ENCODE measurements at places on chromosomes 12 and 14.

DNA sequence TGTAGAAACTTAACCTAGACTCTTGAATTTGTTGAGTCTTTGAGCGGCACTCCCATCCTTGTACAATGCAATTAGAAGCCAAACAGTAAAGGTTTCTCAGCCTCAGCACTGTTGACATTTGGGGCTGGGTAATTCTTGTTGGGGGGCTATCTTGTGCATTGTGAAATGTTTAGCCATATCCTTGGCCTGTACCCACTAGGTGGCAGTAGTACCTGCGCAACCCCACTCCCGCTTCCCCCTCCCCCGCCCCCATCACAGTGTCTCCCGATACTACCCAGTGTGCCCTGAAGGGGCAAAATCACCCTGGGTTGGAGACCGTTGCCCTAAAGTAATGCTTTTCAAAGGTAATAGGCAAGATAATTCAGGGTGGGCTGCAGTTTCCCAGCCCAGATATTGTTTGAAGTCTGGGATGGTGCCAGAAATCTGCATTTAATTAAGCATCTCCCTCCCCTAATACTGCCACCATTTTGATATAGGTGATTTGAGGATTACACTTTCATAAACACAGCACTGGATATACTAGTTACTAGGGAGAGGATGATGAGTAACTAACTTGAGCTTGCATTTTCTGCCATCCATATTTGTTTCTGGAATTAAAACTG is 1.8 kb downstream of the COX6A1 start:
- no peak for DNase-seq

- no peak for DNase-seq
These were observed 11.5 kb upstream of the ULK1 start for GRCh38 chr12:131882804-131883520.

DNA sequence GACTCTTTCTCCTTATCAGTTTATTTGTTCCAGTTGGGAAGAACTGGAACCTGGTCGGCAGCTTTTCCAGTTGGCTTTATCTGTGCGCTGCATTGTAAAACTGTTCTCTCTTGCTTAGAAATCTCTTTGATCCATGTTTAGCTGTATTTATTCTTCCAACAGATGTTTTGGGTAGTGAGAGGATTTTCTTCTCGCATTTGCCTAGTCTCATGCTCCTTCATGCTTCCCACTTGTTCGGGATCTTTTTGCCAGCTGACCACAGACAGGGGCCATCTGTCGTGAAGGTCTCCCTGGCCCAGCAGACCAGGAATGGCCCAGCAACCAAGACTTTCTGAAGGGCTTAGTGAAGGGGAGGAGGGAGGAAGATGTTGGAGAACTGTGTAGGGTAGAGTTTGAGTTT is 21.6 kb downstream of the NTF3 start:
- no peak for DNase-seq

DNA sequence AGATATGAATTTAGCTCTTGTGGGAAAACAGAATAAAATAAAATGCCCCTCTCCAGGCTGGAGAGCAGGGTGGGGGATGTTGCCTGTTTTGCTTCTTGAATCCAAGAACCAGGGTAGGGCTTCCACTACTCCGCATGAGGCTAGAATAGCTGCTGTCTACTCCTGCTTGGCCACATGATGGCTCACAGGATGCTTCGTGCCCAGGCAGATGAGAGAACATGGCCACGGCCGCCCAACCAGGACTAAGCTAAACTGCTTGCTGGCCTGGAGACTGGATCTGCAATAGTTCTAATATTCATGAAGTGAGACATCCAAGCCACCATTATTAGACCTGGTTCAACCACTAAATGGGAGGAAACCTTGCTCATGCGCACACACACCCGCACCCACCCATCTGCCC is 122.2 kb upstream of the METAP2 start:
- no peak for DNase-seq

DNA sequence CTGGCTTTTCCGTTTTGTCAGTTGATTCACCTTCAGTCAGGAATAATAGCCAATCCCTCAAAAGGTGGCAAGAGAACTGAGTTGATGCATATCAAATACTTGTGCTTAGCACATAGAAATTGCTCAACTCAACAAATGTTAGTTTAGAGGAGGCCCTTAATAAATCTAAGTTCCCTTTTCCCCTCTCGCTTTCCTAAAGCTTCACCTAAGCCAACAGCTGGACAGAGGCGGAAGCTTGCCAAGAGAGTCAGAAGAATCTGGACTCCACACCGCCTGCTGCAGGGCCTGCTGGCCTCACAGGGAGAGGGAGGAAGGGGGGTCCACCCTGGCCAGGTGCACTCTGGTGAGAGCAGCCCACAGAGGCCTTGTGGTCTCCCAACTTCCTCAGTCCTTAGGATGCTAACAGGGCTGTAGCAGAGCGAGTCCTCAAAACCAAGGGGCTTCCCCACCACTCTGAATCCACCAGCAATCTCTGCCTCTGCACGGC is 213.1 kb downstream of the CHST11 start:
- no peak for DNase-seq

GRCh38 chr12:23236811-23237210 is 611.8 kb downstream of the ETNK1 start:
- DNase-seq, result no peak

GRCh38 chr12:20653871-20654270 is 41.3 kb upstream of the SLCO1C1 start:
- DNase-seq, result no peak

- DNase-seq, result no peak
These were observed 14.2 kb downstream of the PLEKHH1 start for GRCh38 chr14:67547224-67547780.

GRCh38 chr12:659090-659683 is 4.1 kb downstream of the NINJ2 start:
- no peak for DNase-seq

- DNase-seq, result no peak
These were observed 9.2 kb downstream of the HOXC8 start for GRCh38 chr12:54017878-54018467.

GRCh38 chr14:91354979-91355685 is 62.5 kb downstream of the CCDC88C start:
- no peak for DNase-seq

- no peak for DNase-seq
These were observed 29.2 kb upstream of the RIC8B start for GRCh38 chr12:106745181-106745745.

- DNase-seq, result no peak
These were observed 5.3 kb upstream of the PLEKHG3 start for GRCh38 chr14:64698903-64699302.

GRCh38 chr12:95214466-95214865 is 2.8 kb downstream of the FGD6 start:
- DNase-seq, result no peak

DNA sequence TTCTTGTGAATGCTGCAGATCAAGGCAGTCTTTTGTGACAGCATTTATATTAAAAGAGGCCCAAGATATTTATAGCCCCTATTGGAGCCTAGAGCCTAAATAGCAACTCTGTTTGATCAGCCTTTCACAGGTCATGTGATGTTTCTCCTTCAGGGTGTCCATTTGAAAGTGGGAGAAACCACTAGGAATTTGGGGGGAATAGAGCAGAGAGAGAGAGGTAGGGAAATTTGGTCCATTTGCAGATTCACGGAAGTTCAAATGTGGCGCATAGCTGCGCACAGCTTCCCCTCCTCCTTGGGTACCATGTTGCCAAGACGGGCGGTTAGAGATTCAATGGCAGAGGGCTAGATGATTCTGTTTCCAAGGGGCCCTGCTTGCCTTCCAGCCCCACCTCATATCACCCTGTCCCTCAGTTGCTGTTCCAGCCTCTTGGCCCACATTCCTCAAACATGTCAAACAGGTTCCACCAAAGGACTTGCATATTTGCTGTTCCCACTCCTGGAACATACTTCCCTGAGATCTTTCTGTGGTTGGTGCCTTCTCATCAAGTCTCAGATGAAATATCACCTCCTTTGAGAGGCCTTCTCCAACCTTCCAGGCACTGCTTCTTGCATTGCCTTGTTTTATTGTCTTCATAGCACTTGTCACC is 220.8 kb downstream of the CHST11 start:
- no peak for DNase-seq

DNA sequence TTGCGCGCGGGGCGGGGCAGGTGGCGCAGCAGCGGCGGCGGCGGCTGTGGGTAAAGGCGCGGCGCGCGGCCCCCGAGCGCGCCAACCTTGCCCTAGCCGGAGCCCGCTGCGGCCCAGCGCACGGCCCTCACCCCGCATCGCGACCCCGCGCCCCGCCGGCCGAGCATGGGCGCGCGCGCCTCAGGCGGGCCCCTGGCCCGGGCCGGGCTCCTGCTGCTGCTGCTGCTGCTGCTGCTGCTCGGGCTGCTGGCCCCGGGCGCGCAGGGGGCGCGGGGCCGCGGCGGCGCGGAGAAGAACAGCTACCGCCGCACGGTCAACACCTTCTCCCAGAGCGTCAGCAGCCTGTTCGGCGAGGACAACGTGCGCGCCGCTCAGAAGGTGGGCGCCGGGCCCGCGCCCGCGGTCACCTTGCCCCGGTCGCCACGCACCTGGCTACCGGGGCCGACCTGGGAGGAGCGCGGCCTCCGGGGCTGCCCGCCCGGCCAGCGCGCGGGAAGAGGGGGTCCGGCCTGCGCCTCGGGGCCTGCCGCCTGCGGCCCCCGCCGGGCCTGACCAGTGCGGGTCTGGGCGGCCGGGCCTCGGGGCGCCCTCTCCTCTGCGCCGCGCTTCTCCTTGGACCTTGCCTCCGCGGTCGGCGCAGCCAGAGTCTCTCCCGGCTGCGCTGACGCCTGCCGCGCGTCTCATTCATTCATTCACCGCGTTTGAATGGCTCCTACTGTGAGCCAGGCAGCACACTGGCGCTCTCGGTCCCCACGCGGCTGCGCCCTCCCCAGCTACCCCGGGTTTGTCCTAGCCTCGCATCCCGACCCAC is at the start of gene BRI3BP:
BRI3BP (plus strand) TSS at position 20 of the 811 bp plus-strand sequence; CDS start at position 166, 146 bp downstream.
- no peak for DNase-seq

DNA sequence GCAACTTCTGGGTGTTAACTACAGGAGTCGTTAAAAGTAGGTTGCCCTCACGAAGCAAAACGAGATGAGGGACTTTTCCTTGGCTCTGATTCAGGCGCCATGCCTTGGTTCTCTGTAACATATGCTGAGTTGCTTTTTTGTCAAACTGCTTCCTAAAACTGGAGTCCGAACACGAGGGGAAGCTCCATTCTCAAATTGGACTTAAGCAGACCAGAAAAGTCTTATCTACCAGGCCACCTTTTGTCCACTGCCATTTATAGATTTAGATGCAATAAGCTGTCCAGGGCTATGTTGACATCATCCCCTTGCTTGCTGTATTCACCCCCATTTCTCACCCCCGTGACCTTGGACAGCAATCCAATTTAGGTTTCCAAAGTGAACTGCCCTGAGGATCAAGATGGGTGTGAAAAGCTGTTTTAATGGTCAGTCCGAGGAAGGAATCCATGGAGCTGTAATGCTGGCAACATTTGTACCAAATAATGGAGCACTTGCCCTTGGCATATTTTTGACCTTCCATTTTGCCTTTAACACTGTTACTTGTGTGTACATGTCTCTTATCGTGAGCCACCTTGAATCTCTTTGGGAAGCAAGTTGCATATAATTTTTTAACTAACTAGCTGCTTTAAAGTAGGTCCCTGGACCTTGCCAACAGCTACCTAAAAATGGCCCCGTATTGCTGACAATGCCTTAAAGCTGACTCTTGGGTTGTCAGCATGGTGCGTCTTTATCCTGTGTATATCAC is 298.1 kb downstream of the EGLN3 start:
- DNase-seq, result no peak

GRCh38 chr12:53712059-53712643 is 15.1 kb downstream of the CALCOCO1 start:
- no peak for DNase-seq

- no peak for DNase-seq
These were observed 21.8 kb downstream of the IRAK3 start for GRCh38 chr12:66210840-66211239.

GRCh38 chr14:33186656-33187055 is 248.0 kb downstream of the NPAS3 start:
- DNase-seq, result no peak

- DNase-seq, result no peak
These were observed 33.2 kb downstream of the HECTD1 start for GRCh38 chr14:31174433-31174832.

DNA sequence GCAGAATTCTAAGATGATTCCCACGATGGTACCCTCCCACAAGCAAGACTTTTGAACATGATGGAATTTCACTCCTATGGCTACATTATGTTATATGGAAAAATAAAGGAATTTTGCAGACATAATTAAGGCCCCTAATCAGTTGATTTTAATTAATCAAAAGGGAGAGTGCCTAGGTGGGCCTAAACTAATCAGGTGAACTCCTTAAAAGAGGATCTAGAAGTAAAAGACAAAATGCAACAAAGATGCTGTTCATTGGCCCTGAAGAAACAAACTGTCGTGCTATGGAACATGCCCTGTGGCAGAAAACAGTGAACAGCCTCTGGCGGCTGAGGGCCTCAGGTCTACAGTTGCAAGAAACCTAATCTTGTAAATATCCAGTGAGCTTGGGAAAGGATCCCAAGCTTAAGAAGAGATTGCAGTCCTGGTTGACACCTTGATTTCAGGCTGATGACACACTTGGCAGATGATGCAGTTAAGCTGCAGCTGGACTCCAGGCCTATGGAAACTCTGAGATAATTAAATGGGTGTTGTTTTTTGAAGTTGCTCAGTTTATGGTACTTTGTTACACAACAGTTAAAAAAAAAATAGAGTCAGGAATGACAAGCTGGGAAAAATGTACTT is 13.8 kb downstream of the TMCC3 start:
- DNase-seq, result no peak

DNA sequence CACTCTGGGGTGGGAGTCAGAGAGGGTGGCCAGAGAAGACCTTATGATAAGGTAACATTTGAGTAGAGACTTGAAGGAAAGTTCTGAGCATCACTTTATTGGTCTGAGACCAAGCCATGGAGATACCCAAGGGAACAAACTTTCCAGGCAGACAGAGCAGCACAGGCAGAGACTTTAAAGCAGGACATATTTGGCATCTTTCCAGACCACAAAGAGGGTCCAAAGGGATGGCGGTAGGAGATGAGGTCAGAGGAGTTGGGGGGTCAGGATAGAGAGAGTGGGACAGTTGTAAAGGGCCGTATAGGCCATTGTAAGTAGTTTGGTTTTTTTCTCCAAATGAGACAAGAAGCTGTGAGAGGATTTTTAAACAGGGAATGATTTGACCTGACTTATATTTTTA is 344.4 kb downstream of the SEC23A start:
- DNase-seq, result no peak

- no peak for DNase-seq
These were observed 311.5 kb downstream of the NOVA1 start for GRCh38 chr14:26286081-26286912.

- no peak for DNase-seq
These were observed 190.1 kb downstream of the SLC41A2 start for GRCh38 chr12:104768033-104768432.

DNA sequence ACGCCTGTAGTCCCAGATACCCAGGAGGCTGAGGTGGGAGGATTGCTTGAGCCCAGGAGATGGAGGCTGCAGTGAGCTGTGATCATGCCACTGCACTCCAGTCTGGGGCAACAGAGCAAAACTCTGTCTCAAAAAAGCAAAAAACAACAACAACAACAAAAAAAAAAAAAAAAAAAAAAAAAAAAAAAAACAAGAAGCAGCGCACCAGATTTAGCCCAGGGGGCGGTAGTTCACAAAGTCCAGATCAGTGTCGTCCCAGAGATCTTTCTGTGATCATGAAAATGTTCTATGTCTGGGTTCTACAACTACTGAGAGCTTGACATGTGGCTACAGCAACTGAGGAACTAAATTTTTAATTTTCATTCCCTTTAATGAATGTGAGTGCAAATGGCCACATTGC is 27.4 kb downstream of the OAS2 start:
- DNase-seq, result no peak

Data from retinal pigment epithelial cell (primary cell).